ENCODE measurements at places on chromosomes 4 and X.

DNA sequence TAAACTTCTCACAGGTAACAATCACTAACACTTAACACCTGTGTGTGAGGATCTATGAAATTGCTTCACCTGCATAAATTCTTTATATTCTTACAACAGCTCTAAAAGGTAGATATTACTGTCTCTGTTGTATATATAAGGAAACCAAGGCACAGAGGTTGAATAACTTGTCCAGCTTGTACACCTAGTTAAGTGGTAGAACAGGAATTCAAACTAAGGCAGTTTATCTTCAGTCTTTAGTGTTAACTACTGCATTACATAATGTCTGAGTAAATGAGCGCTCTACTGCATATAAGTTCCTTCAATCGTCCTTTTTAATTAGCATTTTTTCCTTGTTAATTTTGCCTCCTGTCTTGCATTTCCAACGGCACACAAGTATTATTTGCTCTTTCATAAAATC lies 15.0 kb downstream of the USP9X start:
- no peak for DNase-seq

GRCh38 chrX:54824195-54824594 lies 16.6 kb downstream of the MAGED2 start:
- no peak for DNase-seq

DNA sequence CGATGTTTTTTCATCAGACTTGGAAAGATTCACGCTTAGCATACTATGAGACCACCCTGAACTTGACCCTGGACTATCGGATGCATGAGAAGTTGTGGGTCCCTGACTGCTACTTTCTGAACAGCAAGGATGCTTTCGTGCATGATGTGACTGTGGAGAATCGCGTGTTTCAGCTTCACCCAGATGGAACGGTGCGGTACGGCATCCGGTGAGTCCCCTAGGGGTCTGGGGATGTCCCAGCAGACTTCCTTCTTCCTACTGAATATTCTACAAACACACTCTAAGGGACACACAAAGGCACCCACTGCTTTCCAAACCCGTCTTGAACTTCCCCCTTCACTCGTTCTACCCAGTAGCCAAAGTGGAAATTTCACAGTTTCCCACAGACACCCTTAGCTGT lies 9.3 kb downstream of the GABRQ start:
- DNase-seq, result no peak

DNA sequence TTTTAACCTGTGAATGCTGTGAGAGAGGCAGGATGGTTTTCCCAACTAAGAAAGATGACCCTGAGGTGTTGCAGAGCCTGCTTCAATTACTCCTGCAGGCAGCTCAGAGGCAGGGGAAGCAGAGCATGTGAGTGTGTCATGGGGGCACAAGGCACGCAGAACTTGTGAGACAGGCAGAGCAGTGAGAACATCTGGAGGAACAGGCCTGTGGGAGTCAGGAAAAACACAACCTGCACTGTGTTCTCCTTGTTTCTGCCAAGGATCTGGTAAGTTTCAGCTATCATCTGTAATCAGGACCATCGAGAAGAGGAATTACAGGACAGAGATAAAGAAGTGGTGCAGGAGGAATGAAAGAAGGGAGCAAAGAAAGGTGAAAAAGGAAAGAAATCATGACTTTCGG lies 741.8 kb upstream of the INTU start:
- peak; percentile 5 for DNase-seq

GRCh38 chr4:101972791-101973190 lies 182.3 kb downstream of the BANK1 start:
- peak; percentile 39 for DNase-seq

DNA sequence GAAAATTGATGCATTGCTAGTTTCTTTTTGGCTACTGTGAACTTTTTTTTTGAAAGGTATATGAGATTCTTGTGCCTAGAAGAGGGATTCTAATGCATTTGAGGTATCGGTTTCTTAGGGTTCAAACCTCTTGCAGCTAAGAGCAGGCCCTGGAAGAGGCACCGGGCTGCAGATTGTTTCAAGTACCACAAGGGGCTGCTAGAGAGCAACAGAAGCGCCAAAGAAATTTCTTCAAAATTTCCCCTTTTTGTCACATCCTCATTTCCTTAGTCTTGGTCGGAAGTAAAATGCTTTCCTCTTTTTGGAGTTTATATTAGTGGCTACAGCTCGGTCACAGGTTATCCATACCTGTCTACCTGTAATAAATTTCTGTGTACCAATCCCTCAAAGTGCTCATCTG lies 89.8 kb downstream of the PDGFRA start:
- peak; percentile 47 for DNase-seq

GRCh38 chr4:127165971-127166370 lies 466.8 kb upstream of the INTU start:
- peak; percentile 5 for DNase-seq

DNA sequence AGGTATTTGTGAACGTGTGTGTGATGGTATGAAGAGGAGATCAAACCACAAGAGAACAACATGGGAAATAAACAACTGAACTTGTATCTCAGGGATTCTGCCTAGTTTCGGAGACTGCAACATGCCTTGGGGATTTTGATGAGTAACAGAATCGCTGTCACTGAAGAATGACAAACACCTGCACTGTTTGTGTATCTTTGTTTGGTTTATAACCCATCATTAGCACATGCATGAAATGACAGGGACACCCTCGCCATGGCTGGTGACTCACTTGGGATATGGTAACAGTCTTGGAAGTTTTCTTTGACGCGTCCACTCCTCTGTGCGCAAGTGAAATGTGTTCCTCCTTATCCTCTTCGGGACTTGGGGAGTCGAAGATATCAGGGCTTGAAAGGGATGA lies 30.3 kb upstream of the MAP3K15 start:
- DNase-seq, result no peak

GRCh38 chr4:184306949-184307348 lies 89.3 kb upstream of the ENPP6 start:
- peak; percentile 56 for DNase-seq

DNA sequence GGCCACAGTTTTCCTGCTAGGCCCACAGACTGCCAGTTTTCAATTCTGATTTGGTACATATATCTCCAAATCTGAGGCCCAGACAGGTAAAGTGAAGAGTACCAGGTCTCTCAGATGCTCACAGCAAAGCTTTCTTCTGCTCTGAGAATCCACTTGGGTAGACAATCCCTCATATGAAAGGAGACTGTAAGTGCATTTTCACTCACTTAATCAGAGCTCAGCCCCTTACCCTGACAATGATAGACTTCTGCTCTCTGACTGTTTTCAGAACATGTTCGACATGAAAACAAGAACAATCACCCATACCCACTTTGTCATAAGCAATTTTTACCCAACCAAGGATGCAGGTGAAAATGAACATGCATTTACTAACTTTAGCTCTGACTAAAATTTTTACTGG lies 7.1 kb downstream of the GPRIN3 start:
- no peak for DNase-seq

DNA sequence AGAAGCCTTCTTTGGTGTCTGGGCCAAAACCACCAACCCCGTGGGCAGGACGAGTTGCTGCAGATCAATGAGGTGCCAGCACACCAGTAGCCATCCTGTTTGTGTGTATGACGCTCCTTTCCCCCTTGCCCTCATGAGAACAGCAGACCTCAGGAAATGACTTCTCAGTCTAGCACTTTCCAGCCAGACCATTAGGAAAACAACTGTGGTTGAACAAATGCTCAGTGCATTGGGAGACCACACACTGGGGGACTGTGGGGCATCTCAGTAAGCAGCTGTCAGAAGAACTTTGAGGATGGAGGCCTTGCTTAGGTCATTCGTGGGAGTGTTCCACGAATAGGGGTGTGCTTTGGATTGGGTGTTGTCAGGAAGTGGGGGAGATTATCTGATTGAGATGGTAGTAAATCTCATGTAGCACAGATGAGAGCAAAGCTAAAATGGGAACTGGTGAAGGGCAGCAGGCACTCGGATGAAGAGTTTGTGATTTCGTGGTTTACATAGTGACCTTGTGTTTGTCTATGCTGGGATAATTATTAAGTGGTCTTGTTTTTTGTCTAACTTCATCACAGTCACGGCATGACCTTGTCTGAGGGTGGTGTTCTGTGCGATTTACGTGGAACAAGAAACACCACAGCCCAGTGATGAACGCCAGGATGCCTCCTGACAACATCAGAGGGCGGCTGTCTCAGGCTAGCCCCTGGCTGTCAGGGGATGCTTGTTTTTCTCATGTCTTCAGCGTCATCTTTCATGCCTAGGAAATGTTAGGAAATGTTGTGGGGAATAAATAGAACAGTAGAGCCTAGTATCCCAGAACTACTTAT lies 70.1 kb downstream of the USP46 start:
- DNase-seq, result peak; percentile 33

- DNase-seq, result no peak
Measured at GRCh38 chr4:1055721-1056590, 44.5 kb downstream of the FGFRL1 start.

DNA sequence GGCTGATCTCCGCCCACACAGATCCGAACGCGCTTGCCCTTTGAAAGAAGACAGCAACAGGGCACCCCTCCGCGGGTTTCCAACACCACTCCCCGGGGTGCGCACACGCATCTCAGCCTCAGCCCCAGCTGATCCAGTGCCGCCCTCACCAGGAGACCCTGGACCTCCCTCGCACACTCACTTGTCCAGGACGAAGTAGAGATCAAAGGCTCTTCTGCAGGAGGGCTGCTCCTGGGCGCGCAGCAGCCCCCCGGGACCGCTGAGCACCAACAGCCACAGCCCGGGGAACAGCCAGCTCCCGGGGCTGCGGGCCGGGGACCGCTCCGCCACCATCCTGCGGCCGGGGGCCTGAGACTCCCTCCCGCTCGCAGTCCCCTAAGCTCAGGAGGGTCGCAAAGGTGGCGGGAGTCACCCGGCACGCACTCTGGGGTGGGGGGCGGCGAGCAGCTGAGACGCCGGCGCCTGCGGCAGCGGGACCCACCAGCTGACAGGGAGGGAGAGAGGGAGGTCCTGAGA lies 743 bp downstream of the ANTXR2 start:
- peak; percentile 39 for DNase-seq

- DNase-seq, result no peak
Measured at GRCh38 chr4:1451752-1452122, 45.5 kb upstream of the NKX1-1 start.

GRCh38 chr4:167233685-167234315 lies 494 bp downstream of the SPOCK3 start:
- peak; percentile 19 for DNase-seq

DNA sequence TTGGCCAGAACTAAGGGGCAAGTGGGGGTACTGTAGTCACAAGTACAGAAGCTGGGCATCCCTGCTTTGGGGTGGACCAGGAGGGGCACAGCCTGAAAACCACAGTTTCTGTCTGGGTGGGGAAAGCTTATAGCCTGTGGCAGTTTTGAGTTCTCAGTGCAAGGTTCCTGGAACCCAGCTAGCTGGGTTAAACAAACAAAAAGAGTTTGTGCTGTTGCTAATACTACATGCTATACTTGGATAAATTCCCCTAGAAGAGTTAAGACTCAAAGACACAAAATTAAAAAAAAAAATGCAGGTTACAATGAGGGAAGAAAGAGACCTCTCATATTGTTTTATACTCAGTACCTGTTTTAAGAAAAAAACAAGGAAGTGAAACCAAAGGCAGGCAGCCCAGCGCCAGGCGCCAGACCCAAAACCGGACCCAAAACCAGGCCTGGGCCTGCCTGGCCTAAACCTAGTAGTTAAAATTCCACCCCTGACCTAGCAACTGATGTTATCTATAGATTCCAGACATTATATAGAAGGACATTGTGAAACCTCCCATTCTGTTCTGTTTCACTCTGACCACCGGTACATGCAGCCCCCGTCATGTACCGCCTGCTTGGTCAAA lies 50.8 kb downstream of the SLC2A9 start:
- DNase-seq, result no peak

DNA sequence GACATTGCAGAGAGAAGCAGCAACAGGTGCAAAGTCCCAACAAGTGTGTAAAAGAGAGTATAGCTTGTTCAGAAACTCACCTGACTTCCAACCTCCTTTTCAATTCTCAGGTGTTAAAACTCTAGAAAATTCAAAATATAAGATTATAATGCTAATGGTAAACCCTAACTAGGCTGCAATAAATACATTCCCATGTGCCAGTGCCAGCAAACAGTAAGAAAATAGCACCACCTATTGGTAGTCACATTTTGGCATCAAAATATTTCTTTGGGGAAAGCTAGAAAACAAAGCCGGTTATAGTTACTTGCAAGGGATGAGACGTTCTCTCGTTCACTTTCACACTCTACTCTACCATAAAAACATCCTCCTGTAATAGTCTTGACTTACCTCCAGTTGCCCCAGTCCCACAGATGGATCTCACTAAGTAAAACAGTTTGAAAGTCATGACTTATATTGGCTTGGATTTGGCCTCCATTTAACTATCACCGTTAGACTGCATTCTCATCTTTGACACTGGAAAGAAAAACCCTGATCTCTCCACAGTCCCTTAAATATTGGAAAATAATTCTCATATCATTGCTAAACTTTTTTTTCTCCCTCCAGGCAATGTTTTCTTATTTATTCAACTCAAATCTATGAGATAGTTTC lies 9.6 kb downstream of the BMP3 start:
- peak; percentile 48 for DNase-seq

- DNase-seq, result peak; percentile 65
Measured at GRCh38 chr4:30837131-30837539, 117.0 kb downstream of the PCDH7 start.

GRCh38 chr4:109998867-109999584 lies 86.3 kb downstream of the EGF start:
- peak; percentile 69 for DNase-seq

GRCh38 chr4:186283311-186283710 lies 17.3 kb downstream of the F11 start:
- DNase-seq, result no peak

- no peak for DNase-seq
Measured at GRCh38 chr4:153745651-153746050, 14.2 kb downstream of the RNF175 start.

GRCh38 chrX:133171962-133172708 lies 46.0 kb downstream of the TFDP3 start:
- DNase-seq, result peak; percentile 60

GRCh38 chrX:24268786-24269185 lies 45.1 kb downstream of the SUPT20HL2 start:
- DNase-seq, result peak; percentile 51

- DNase-seq, result no peak
Measured at GRCh38 chr4:87566276-87566675, 37.1 kb upstream of the SPARCL1 start.

- no peak for DNase-seq
Measured at GRCh38 chr4:76866641-76867040, 31.3 kb downstream of the SOWAHB start.

GRCh38 chr4:66842724-66843088 lies 702.6 kb downstream of the CENPC start:
- DNase-seq, result no peak

GRCh38 chr4:125944966-125945365 lies 630.2 kb downstream of the FAT4 start:
- no peak for DNase-seq

DNA sequence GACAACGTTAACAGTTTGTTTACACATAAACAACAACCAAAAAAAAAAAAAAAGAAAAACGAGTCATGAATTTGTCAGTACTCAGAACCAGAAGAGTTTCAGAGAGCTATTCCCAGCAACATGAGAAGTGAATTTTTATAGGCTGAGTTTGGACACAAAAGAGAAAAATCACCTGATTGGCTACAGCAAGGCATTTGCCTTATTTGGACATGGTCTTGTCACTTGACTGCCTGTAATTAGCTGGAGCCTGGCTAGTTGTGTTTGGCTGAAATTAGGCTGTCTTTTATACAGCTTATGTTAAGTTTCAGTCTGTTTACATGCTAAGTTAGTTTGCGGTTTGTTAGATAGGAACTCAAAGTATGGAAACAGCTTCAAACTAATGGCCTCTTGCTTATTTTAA lies 880 bp upstream of the TEX13A start:
- DNase-seq, result no peak

GRCh38 chr4:181437895-181438294 lies 805.3 kb upstream of the TENM3 start:
- no peak for DNase-seq

- DNase-seq, result no peak
Measured at GRCh38 chrX:53294024-53294648, 12.8 kb upstream of the IQSEC2 start.
